ENCODE measurements at places on chromosomes 1 and 21.

DNA sequence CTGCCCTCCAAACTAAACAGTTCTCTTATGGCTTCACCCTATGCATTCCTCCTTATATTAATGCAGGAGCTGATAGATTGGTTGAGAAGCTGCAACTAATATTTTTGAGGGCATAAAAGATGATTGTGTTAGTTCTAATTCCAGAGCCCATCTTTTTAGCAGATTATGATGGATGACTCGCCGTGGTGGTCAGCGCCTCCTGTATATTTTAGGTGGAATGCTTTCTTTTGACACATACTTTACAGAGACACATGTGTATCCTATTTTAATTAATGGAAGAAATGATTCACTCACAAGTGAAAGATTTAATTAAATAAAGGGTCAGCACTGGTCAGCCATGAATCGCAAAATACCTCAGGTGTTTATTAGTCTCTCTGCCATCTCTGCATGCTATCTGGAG, 120.7 kb downstream of the TM2D1 start:
- no peak for DNase-seq

GRCh38 chr1:196689001-196689400, 37.2 kb downstream of the CFH start:
- DNase-seq, result no peak

DNA sequence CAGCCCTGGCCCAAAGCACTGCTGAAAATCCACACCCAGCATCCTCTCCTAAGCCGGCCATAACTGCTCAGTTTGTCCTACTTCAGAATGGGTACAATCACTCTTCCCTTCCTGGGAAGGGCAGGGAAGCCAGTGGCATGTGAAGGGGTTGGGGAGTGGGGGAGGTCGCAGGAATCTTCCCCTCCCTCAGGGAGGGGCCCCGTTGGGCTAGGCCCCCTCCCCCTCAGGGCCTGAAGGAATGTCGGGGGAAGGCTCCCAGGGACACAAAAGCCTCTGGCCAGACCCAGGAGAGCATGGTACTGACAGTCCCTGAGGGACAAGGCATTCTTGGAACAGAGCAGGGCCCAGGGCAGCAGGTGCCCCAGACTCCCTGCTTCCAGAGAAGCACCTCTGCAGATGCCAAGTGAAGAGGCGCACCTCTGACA, 1.2 kb downstream of the ELOVL1 start:
- no peak for DNase-seq

GRCh38 chr21:38777531-38777930, 28.2 kb upstream of the ETS2 start:
- DNase-seq, result no peak

GRCh38 chr1:25257196-25257595, 9.9 kb upstream of the RSRP1 start:
- no peak for DNase-seq

DNA sequence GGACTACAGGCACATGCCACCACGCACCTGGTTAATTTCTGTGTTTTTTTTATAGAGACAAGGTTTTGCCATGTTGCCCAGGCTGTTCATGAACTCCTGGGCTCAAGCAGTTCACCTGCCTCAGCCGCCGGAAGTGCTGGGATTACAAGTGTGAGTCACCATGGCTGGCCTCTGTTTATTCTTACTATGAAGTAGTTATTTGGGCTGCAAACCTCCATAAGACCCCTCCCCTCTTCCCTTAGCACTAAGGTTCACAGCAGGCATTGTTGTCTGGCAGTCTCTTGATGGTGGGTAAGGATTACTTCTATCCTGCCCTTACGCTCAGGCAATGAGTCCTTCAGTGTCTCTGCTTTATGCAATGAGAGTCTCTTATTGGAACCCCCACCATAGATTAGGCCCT, 51.8 kb downstream of the ANGPTL1 start:
- DNase-seq, result no peak

DNA sequence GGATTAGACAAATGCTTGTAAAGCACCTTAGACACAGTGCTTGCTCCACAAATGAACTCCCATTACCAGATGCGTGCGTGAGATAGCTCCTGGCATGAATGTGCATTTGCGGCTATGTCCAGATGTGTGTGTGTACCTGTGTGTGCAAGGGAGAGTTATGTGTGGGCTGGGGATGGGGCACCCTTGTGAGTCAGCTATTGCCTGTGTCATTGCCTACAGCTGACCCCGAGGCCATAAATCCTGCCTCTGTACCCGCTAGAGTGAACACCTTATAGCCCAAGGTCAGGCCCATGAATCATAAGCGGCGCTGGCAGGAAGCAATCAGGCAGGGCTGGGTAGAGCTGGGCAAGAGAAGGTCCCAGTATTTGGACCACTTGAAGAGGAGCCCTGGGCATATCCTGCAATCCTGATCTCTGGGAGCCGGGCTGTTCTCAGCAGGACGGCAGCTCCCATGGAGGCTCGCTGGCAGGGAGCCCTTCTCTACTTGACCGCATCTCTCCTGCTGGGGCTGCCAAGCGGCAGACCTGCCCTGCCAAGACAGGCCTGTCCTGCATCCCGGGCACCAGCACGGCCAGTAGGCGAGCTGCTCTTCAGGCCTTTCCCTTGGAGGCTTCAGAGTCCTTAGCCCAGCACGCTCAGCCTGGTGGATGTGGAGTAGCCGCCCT, 86.4 kb downstream of the TMEM53 start:
- DNase-seq, result no peak

DNA sequence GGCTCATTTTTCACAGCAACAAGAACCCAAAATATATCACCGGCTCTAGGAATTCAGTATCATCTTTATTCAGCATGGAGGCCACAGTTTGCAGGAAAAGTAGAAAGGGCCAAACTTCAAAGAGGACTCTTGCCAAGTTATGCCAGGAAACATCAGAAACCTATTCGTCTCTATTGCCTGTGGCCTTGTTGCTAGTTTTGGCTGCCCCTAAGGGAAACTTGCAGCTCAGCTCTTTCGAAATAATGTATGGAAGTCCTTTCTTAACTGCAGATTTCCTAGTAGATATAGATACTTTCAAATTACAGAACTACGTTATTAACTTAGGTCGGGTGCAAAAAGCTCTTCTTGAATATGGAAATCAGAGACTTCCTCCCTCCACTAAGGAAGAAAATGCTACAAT, 4.2 kb upstream of the NENF start:
- DNase-seq, result no peak

DNA sequence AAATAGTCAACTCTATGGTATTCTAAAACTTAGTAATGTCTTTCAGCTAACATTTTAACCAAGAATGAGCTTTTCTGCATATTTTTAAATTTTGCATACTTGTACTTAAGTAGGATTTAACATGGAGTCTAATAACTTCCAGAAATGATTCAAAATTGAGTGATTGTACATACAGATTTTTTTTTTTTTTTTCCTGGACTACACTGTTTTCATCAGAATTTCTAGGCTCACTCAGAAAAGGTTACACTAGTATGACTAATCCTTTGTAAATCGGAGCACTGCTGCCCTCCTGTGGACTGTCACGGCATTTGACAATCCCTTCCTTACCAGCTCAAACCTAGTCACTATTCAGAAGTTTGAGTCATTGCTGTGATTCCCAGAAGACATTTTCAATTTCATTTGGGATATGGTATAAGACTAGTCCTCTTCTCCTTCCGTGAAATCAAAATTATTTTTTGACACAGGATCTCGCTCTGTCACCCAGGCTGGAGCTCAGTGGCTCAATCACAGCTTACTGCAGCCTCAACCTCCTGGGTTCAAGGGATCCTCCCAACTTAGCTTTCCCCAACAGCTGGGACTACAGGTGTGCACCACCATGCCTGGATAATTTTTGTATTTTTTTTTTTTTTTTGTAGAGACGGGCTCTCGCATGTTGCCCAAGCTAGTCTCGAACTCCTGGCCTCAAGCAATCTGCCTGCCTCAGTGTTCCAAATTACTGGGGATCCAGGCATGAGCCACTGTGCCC, 45.5 kb downstream of the CD46 start:
- no peak for DNase-seq

DNA sequence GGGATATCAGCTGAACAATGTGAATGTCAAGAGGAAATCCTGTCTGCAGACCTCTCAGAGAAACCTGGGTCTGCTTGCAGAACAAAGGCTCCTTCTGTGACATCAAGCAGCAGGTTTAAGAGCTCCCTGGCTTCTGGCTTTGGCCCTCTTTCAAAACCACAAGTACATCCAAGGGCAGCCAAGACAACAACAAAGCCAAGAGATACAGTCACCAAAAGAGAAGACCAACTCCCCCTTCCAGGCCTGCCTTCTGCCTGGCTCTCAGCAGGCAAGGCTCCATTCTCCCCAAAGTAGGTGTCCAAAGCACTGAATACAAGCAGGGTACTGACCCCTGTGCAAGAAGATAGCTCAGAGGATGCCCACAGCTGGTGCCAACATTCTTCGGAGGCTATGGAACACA, 11.5 kb downstream of the BCAR3 start:
- DNase-seq, result no peak

DNA sequence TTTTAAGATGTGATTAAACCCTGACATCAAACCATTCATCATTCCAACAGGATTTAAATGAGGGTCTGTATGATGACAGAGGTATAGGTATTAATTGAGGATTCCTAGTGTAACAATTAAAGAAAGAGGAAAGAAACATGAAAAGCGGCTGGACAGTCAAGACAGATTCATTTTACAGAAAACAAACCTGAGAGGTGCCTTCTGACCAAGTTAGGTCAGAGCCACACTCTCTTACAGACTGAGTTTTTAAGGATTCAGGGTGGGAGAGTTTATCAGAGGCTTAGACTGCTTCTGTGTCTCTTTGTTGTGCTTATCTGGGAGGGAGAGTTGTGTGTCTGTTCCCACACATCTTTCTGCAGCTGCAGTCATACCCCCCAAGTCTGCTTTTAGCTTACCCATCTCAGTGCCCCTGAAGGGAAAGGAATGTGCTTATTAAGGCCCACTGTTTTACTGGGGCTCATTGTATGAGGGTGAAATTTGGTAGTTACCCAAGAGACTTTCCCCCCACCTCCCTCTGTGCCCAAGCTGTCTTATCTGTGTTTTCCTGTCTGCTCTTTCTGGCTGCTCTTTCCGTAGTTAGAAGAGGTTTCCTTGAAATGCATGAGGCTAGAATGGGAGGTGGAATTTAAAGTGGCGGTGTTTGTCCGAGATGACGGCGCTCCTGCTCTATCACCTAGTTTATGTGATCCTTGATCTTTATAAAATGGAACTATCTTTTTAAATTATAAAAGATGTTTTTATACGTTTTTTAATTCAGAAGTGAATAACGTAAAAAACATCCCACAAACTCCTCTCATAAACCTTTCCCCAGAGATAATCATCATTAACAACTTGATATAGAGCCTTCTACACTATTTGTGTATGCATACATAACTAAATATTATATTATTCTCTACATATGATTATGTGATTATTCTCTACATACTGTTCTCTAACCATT, 96.0 kb upstream of the TNFSF4 start:
- no peak for DNase-seq

GRCh38 chr1:65425697-65426096, 5.2 kb downstream of the LEPR start:
- no peak for DNase-seq

- no peak for DNase-seq
Observed at GRCh38 chr1:21734526-21734925, 48.4 kb downstream of the USP48 start.

- no peak for DNase-seq
Observed at GRCh38 chr1:100924991-100925390, 29.1 kb downstream of the SLC30A7 start.

- DNase-seq, result no peak
Observed at GRCh38 chr1:235670157-235670776, 20.7 kb upstream of the GNG4 start.

GRCh38 chr1:158310623-158311022, 20.7 kb downstream of the CD1B start:
- DNase-seq, result no peak

GRCh38 chr1:27253596-27253995, 19.2 kb downstream of the WDTC1 start:
- no peak for DNase-seq

DNA sequence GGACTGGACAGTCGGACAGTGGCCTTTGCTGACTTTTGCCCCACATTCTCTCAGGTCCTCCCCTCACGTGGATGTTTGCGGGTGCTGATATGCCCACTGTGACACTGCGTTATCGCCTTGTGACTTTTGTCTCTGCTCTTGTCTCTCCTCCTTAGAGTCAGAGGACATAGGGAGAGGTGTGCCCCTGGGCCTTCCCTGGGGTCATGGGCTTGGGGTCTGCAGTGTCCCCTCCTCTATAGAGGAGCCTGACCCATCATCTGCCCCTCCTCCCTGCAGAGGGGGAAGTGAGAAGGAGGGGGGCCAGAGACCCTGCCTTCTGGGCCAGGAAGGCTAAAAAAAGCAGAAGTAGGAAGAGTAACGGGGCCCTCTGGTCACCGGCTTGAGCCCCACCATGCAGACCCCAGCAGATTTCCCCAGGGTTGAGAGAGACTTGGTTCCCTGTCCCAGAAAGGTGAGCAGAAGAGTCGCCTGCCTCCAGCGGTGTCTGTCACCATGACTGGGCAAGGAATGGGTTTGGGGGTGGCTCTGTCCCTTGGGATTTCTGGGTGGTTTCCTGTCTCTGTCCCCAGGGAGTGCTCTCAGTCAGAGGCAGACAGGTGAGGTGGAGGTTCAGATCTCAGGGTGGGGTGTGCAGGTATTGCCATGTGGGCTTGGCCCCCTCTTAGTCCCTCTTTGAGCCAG, 13.3 kb downstream of the RPS6KA1 start:
- DNase-seq, result no peak

GRCh38 chr1:236861560-236862218, 66.6 kb downstream of the MTR start:
- no peak for DNase-seq

DNA sequence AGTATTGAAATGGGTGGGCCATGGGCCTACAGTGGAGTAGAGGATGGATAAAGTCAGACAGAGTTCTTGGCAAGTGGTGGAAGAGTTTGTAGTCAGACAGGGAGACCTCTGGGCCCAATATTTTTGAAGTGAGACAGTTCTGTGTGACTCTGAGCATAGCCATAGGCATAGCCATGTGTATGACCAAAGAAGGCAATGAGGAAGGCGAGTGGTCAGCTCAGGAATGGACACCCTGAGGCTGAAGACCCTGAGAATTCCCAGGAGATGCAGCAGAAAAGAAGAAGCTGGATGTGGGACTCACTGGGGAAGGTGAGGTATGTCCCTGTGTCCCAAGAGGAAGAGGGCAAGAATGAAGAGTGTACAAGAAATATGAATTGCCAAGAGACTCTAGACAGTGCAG, 210.6 kb upstream of the IRF2BP2 start:
- no peak for DNase-seq

- no peak for DNase-seq
Observed at GRCh38 chr1:63813829-63814277, 40.0 kb downstream of the ROR1 start.

GRCh38 chr1:170494369-170494768, 37.6 kb upstream of the GORAB start:
- no peak for DNase-seq

Data from NCI-H187 treated with DMSO at 0.1 percent for 48 hours (cell line).